NCI-H2107 (cell line): ENCODE measurements at places on chromosomes 5 and 9.
A peak's percentile ranks its signal among the peaks of the same experiment; 100 is the strongest.

GRCh38 chr5:150409638-150410523 lies 2.8 kb downstream of the CD74 start:
- DNase-seq = peak; percentile 9

DNA sequence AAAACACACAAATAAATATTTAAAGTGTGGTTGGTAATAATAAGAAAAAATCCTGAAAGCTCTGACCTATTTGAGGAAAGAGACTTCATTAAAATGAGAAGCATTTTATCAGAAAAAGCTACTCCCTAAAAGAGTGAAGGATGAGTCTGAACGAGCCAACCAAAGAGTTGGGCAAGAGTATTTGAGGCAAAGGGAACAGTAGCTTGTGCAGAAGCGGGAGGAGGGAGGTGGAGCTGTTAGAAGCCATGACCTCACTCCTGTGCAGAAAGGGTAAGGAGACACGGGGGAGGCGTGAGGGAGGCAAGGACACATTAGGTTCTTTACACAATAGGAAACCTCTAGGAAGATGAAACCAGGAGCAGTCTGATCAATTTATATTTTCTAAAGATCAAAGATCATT lies 29.4 kb downstream of the SH3RF2 start:
- no peak for DNase-seq

DNA sequence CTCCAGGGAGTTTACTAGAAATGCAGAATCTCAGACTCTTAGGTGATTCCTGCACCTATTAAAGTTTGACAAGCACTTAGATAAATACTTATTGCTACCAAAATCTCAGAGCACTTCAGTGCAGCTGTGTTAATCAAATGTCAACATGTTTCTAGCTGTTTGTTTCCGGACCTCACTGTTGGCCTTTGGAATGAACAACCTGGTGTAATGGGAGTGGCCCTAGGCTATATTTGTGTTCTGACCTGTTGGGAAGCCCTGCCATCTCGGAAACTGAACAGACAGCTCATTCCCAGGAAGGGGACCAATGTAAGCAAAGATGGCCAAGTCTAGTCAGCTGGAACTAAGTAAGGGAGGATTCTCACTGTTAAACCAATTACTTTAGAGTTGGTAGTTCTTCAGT lies 145.0 kb upstream of the SLC28A3 start:
- no peak for DNase-seq

- DNase-seq = no peak
Observed at GRCh38 chr9:131417264-131418142, 23.6 kb downstream of the PRRC2B start.

DNA sequence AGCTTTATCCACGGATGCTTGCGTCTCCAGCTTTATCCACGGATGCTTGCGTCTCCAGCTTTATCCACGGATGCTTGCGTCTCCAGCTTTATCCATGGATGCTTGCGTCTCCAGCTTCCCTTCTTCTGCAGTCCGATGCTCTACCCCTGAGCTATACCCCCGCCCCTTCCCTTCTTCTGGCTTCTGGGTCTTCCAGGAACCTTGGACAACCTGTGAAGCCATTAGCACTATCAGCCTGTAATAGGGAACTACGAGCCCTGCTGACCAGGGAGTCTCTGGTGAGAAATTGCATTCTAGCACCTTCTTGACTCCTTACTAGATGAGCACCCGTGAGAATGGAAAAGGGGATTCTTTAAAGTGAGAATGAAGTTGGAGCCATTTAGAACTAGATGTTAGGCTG lies 39.1 kb upstream of the SH3PXD2B start:
- no peak for DNase-seq

DNA sequence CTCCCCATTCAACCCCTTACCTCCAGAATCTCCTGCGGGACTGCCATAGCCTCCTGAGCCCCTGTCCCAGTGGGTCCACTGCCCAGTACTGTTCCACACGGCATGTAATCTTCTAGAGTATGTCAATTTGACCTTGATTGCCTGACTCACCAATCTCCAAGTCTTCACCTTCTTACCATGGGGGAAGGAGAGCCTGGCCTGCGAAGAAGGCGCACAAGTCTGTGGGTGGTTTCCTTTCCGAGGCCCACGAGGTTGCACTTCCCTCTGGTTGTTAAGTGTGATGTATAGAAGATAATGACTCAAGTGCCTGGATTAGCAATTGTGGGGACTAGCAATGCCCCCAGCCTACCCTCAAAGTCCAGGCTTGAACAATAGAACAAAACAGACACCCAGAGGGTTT lies 8.1 kb upstream of the TENT4A start:
- DNase-seq = no peak

DNA sequence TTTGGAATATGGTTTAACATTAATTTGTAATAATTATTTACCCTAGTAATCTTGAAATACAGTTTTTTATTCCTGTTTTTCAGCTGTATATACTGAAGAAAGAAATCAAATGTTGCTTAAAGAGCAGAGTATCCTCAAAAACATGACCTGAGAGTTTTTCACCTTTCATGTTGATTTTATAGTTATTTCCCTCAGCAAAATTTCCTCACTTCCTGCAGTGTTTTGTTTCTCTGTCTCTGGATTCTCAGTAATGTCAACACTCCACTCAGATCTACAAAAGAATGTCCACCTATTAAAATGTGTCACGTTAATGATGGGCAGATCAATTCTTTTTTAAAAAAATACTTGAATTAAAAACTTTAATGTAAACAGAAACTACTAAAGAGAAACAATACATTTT lies 398.3 kb downstream of the ANXA1 start:
- no peak for DNase-seq

DNA sequence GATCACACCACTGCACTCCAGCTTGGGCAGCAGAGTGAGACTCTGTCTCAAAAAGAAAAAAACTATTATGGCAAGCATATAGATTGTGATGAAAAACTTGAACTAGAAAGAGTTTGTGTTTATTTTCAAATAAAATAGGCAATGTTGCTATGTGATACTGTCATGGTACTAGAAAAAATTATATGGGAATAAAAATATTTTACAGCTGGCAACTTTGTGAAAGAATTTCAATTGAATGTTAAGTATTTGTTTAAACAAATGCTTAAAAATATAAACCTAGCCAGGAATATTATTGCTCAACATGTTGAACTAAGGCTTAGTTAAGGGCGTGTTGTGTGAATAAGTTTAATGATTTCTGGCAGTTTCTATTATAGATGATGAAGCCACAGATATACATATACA lies 31.7 kb downstream of the HSDL2 start:
- no peak for DNase-seq

- peak; percentile 19 for DNase-seq
Observed at GRCh38 chr5:126998201-126998631, 32.1 kb downstream of the MARCHF3 start.

- no peak for DNase-seq
Observed at GRCh38 chr9:35683323-35683722, 6.4 kb downstream of the TPM2 start.

DNA sequence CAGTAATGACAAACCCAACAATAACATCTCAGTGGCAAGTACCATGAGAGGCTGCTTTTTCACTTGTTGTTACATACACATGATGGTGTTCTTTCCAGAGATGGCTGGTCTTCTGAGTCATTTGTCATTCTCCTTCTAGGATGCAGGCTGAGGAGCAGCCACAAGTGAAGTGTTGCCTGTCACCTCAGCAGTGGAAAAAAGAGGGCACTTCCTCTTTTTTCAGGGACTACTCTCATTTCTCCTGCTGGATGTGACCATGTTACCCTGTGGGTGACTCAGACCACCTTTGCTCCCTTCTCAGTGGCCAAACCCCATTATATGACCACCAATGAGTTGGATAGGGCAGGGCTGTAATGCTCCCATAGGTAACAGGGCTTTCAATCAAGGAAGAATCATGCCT lies 587.0 kb upstream of the ADAMTS16 start:
- no peak for DNase-seq

GRCh38 chr5:147332658-147333057 lies 97.8 kb downstream of the STK32A start:
- peak; percentile 40 for DNase-seq

GRCh38 chr9:126430124-126430523 lies 103.5 kb downstream of the MVB12B start:
- no peak for DNase-seq
